ENCODE measurements at places on chromosomes 1 and 21.
A peak's percentile ranks its signal among the peaks of the same experiment; 100 is the strongest.

- peak; percentile 87 for DNase-seq
These were observed 127.0 kb downstream of the MRPS6 start for GRCh38 chr21:34200288-34200905.

GRCh38 chr1:154791292-154792166 lies 78.6 kb downstream of the KCNN3 start:
- peak; percentile 33 for DNase-seq

DNA sequence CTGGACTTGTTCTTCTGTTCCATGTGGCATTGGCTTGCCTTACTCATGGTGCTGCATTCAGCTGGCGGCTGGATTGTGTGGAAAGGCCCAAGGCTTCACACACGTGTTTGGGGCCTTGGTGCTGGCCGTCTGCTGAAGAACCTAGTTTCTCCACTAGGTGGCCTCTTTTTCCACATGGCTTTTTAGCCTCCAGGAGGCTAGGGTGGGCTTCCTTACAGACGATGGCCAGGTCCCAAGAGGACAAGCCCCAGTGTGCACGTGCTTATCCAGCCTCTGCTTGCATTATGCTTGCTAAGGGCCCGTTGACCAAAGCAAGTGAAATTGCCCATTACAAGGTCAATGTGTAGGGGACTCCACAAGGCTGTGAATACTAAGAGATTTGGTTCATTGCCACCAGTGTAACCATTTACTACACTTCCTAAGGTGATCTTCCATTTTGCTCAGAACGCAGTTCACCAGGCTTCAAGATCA lies 47.5 kb upstream of the FOXO6 start:
- peak; percentile 37 for DNase-seq

GRCh38 chr1:54640863-54641836 lies at the start of gene MROH7:
Gene MROH7 (plus strand): TSS chr1:54641786. CDS start chr1:54652927, 11,141 bp downstream.
- DNase-seq = no peak

GRCh38 chr1:164640686-164641352 lies 81.8 kb downstream of the PBX1 start:
- DNase-seq = no peak

DNA sequence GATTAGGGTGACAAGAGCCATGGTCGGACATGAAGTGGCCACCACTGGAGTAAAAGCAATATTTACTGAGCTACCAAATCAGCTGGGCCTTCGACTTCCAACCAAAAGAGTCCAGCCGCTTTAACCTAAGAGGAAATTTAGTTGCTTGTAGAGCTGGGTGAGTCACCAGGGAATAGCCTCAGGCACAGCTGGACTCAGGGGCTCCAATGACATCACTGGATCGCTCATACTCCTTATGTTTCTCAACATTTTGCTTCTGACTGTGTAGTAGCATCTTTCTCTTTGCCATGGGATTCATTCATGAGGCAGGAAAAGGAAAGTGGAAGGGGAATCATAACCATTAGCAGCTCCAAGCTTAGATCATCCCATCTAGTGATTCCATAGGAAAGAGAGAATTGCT lies 664.4 kb downstream of the MATN1 start:
- peak; percentile 83 for DNase-seq

GRCh38 chr1:244439391-244440032 lies 12.2 kb downstream of the ADSS2 start:
- peak; percentile 6 for DNase-seq

DNA sequence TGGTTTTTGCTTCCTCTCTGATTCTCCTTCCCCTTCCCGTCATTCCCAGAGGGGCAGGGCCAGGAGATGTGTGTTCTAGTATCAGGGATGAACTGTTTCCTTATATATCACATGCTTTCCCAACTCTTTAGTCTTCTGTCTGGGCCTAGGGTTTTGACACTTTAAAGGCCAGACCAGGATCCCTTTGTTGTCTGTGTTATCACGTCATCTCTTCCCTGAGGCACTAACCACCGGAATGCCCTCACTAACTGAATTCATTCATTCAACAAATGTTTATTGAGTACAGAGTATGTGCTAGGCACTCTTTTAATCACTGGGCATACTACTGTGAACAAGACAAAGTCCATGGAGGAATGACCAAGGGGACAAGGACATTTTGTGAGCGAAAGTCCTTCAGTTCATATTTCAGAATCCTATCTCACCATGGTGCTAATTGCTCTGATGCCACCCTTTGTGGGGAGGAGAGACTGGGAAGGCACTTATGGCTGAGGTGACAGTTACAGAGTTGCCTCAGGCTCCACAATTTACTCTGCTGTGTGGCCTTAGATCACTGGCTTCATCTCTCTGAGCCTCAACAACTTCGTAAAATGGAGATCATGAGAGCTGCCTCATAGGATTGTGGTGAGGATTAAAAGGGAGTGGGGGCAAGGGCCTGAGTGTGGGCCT lies 12.0 kb upstream of the ZNF362 start:
- DNase-seq = no peak

GRCh38 chr1:156625436-156626078 lies 6.3 kb downstream of the HAPLN2 start:
- DNase-seq = peak; percentile 74

DNA sequence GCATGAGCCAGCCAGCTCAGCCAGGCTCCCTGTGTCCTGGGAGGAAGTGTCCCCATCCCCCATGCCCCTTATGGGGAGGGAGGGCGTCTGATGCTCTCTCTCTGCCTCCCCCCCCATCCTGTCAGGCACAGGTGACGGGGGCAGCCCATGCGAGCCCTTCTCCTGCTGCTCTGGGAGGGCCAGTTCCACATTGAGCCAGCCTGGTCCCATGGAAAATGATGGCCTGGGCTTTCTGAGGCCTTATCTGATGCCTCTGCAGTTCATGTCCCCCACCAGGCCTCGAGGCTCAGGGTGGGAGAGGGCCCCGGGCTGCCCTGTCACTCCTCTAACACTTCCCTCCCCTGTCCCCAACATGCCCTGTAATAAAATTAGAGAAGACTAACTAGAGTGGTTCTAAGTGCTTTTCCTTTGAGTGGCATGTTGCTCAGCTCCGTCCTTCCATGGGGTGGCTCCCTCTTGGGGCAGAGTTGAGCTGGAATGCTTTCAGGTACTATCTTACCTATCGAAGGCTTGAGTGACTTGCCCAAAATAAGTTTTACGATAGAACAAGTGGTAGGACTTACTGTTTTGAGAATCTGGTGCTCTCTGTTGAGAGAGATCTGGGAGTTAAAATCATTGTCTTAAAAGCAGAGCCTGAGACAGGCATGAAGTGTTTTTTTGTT lies 1.8 kb upstream of the MTFR1L start:
- DNase-seq = no peak

- peak; percentile 98 for DNase-seq
These were observed 197.9 kb upstream of the SGIP1 start for GRCh38 chr1:66335859-66336640.

DNA sequence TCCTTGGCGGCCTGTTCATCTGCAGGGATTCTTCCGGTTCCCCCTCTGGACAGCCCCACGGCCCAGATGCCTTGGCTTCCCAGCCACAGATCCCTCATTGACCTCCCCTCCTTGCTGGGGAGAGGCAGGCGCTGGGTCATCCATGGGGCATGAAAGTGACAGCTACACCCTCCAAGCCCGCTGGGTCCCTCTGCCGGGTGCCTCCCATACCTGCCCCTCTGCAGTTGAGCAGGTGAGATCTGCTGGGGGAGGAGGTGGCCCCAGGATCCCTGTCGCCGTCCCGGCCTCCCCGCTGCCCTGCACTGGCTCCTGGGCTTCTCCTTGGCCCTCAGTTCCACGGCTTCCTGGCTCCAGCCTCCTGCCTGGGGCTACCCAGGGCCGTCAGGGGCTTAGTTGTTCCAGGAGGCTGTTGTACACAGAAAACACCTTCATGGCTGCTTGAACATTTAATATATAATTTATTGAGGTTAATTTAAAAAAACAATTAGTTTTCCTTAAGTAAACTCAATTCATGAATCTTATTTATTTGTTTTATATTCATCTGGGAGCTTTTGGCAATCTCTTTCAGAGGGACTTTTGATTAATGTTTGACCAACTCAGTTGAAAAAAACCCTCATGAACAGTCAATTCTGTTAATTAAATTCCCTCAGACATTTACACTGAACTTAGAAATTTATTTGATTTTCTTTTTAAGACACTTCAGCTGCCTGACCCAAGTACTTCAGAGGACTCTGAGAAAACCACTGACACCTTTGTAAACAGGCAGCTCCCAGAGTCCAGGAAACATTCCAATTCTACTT lies 67.6 kb upstream of the ABCG1 start:
- no peak for DNase-seq

DNA sequence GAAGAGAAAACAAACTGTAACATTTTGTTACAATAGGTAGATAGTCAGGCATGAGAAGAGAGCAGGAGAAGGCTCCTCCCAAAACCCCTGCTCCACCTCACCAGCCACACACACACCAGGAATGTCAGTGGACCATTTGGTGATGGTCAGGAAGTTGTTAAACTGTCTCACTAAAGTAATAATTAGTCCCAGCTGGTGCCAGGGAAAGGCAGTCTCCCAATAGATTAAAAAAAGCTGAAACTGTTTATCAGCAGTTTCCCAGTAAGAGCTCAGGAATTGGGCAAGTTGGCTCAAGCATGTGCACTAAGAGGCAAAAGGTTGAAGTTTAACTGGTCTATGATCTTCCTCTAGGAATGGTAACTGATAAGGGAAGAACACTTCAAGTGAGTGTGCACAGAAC lies 249.6 kb downstream of the COL11A1 start:
- no peak for DNase-seq

GRCh38 chr1:207418351-207418750 lies 35.8 kb upstream of the CR2 start:
- DNase-seq = peak; percentile 39

DNA sequence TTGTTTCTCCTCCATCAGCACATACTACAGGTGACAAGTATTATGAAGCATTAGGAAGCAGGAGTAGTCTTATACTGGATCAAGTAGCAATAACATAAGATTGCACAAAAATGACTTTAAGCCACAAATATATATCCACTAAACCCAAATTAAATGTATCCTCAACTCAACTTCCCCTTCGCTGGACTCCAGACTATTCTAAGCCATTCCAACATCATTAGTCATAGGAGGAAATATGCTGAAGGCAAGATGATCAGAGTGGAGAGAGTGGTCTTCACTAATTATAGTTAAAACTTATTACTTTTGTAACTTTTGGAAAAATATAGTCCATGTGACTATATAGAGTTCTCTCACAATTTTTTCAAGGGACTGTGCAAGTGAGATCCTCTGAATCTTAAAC lies 390.7 kb upstream of the ZP4 start:
- peak; percentile 22 for DNase-seq

GRCh38 chr1:50852889-50853288 lies 107.2 kb downstream of the FAF1 start:
- no peak for DNase-seq

DNA sequence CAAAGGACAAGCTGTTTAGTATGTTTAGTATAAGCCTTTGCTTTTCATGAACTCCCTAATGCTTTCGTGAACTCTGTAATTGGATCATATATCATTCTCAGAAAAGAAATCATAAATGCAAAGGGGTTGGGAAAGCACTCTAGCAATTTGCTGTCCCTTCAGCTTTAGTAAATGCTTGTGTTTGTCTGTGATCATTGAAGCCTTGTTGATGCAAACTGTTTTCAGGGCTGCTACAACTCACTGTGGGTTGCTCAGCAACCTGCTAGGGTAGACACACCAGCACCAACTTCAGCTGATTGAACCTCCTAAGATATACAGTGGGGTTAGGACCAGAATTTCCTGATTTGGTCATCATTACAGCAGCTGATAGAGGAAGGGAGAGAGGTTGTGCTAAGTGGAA lies 95.0 kb downstream of the SGIP1 start:
- DNase-seq = no peak

GRCh38 chr1:110390692-110391245 lies at the start of gene SLC16A4:
Gene SLC16A4 (minus strand): TSS chr1:110391026. CDS start chr1:110389323, 1,703 bp downstream.
- DNase-seq = no peak

DNA sequence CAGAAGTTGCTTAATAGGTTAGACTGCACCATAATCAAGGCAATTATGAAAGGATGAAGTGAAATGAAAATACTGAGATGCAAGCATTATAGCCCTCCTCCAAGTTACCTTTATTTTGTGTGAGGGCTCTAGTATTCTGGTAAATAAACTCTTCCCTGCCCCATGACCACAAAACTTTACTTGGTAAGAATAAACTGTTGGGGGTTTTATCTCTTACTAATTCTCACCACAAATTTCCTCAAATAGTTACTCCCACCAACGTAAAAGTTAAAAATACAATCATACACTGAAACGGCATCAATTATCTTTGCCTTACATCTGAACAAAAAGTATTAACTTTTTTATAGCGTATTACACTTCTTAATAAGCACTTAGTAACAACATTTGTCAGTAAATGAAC lies 29.5 kb downstream of the C21orf91 start:
- DNase-seq = no peak

GRCh38 chr1:72280711-72281110 lies 1.6 kb downstream of the NEGR1 start:
- no peak for DNase-seq

DNA sequence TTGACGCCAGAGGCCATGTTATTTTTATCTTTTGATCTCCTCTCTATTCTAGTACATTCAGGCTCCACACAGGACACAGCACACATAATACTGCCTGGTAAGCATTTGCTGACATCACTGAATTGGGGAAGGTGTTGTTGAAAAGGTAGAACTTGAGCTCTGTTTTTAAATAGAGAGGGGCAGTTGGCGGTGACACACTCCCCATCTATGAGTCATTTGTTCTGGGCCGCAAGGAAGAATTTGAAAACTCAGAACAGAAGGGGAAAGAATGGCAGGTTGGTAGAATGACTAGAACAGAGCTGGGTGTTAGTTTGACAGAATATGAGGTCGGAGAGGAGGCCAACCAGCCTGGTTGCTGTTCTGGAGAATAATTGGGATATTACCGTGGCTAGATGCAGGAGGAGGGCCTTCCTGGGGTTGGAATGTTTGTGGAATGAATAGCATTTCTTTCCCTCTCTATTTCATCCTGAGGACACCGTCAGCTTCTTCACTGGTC lies 52.1 kb upstream of the ERRFI1 start:
- DNase-seq = no peak

DNA sequence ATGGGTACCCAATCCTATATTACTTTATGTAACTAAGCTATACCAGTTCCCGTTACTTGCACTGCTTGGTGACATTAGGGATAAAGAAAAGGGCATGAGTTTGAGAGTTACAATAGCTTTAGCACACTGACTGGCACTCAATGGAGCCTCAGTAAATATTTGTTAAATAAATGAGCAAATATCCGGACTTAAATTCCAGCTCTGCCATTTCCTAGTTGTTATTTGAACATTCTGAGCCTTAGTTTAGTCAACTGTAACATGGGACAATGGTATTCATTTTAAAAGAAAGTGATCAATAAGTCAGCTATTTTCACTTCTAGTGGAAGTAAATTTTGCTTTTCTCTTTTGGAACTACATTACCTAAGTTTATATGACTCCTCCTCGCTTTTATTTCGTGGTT lies 198.7 kb downstream of the ZC3H11B start:
- DNase-seq = no peak

DNA sequence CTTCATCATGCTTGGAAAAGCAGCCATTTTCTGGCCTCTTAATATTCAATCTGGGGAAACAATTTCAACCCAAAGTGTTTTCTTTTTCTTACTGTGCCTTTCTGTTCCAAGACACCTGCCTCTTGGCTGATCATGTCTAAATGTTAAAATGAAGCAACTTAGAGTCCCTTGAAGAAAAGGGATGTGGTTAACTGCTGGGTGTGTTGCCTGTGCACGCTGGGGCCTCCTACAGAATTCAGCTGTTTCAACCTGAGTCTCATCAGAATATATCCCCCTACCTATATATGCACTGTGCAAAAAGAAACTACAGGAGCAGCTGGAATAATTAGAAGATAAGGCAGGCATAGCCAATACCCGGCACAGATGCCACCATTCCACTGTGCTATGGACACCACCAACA lies 222.0 kb downstream of the OMA1 start:
- DNase-seq = no peak

Measured in suppressor macrophage treated with lipopolysaccharide for 4 hours (primary cell).